ENCODE measurements at places on chromosomes 7 and 10. TPM values are rescaled to one million over a fixed set of nuclear protein-coding genes. Genes with fewer than 3 reads are reported as not detected.

Gene CPVL
- polyA plus RNA-seq: not detected

DNA sequence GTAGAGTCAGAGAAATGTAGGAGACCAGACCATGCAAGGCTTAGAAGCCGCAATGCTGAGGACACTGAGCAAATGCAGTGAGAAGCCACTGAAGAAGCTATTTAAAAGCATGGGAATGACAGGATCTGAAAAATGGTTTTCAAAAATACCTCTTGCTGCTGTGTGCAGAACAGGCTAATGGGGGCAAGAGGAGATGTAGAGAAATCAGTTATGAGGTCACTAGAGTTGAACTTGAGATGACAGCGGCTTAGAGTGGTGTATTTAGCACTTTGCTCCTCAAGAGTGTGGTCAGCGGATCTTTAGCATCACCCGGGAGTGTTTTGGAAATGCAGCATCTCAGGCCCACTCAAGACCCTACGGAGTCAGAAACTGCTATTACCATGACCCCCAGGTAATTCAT lies 48.8 kb downstream of the KIAA1549 start:
- DNase-seq: no peak

DNA sequence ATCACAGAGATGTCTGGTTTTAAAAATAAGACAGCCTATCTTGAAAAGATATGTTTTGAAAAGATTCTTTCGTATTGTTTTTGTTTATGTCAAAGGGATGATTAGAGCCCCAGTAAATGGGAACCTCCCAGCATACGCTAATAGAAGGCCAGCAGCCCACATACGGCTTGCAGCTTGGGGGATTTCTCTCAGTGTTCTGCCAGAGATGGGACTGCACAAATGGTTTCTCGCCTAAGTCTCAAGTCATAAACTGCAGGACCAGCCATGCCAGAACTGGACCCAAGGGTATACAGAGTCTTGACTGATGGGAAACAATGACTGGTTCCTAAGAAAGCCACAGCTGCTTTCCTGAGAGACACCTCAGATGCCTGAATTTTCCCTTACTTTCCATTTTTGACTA lies 306.9 kb upstream of the DGKB start:
- no peak for DNase-seq

Gene NME8
- polyA plus RNA-seq: not detected

Gene LRRC61
- 0.85 TPM for polyA plus RNA-seq

Gene CTAGE4
- 0.98 TPM for polyA plus RNA-seq
